ENCODE measurements at places on chromosomes 1 and 21.

- DNase-seq = no peak
Measured at GRCh38 chr1:108813326-108813725, 43.6 kb downstream of the AKNAD1 start.

DNA sequence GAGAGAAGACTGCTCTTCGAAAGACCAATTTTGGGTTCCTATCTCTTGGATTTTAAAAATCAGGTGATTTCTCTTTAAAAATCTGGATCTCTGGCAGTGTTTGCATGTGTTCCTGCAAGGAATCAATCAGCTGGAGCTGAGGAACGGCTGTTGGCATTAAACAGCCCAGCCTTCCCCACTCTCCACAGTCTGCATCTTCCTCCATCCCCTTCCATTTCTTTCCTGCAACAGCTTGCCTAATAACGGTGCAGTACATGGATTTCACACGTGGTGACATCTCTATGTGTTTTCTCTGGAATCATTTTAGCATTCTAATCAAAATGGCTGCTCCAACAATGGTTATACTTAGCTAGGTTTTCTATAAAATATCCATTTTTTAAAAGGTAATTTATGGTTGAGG is 20.0 kb downstream of the RIPPLY3 start:
- DNase-seq = no peak

- DNase-seq = no peak
Measured at GRCh38 chr1:225483818-225484656, 56.2 kb upstream of the LBR start.

GRCh38 chr1:184160236-184160635 is 108.7 kb downstream of the TSEN15 start:
- peak; percentile 65 for DNase-seq

- peak; percentile 81 for DNase-seq
Measured at GRCh38 chr1:46285730-46286477, 17.5 kb downstream of the LRRC41 start.

DNA sequence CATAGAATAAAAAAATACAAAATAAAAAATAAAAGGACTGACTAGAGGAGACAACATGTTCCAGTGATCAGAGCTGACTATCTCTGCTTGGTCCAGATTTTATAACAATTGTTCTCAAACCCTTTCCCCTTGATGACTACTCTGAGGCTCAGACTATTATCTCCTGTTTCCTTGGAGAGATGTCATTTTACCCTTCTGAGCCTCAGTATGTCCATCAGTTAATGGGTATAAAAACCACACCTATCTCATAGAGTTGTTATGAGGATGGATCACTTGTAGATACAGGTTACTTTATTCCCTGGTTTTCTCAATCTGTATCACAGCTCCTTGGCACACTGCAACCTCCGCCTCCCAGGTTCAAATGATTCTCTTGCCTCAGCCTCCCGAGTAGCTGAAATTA is 7.0 kb downstream of the NKAIN1 start:
- no peak for DNase-seq

- DNase-seq = no peak
Measured at GRCh38 chr1:27166929-27167328, 12.0 kb upstream of the SLC9A1 start.

DNA sequence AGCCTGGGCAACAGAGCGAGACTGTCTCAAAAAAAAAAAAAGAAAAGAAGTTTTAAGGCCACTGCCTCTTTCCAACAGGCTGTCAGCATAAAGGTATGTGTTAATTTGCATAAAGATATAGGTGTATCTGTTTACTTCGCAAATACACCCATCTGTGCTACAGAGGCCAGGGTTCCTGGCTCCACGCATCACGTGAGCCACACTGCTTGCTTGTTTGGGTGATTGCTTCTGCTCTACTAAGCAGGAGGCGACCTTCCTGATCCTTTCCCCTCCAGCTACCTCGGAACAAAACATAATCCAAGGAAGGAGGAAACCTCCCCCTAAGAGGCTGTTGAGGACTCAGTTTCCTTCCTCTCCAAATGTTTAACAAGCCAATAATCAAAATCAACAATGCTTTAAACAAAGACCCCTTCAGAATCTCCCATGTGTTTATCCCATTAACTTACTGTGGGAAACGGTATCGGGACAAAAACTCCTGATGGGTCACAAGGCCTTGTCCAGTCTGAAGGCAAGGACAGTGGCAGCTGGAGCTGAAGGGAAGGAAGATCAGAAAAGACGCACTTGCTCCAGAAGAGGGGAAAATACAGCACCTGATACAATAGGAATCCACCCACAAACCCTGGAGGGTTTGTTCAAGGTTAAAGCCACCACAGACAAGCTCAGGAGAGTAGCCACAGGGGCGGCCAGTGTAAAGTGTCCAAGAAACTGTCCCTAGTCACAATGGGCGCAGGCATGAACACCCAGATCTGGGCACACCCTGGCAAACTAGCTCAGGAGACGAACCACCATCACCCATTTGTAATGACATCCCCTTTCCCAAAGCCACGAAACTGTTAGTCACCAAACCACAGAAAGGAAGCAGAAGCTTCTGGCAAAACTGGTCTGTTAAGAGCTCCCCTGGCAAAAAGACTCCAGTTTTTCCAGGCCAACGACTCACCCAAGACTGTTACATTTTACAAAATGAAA is 17.2 kb downstream of the CTNNBIP1 start:
- no peak for DNase-seq

GRCh38 chr1:89669441-89669840 is 36.5 kb downstream of the LRRC8C start:
- no peak for DNase-seq
